ENCODE measurements at places on chromosomes 1 and 21. TPM values are rescaled to one million over a fixed set of nuclear protein-coding genes. Genes with fewer than 3 reads are reported as not detected.

Gene ADORA3
- 10.3 TPM for total RNA-seq

Gene ITLN1
- 2.7 TPM for total RNA-seq

Gene SELENOF
- 197 TPM for total RNA-seq

Gene DCST1
- not detected for total RNA-seq

Gene ROR1
- 15.8 TPM for total RNA-seq

Gene CSF3R
- total RNA-seq, result 214 TPM

Gene SLC45A1
- 0.92 TPM for total RNA-seq

Gene SPATA45
- total RNA-seq, result not detected

Gene ZFYVE9
- total RNA-seq, result 18.7 TPM

Gene GPR61
- not detected for total RNA-seq

Gene ZBTB8A
- total RNA-seq, result 8.4 TPM

Gene BSND
- not detected for total RNA-seq

Gene PRR9
- total RNA-seq, result not detected

Gene A3GALT2
- not detected for total RNA-seq

Gene CXADR
- 26.6 TPM for total RNA-seq

Gene PTGS2
- 15.5 TPM for total RNA-seq

Gene VHLL
- not detected for total RNA-seq

Gene C1QC
- total RNA-seq, result 800 TPM

Gene LBR
- total RNA-seq, result 56.4 TPM

Gene PLA2G2C
- total RNA-seq, result not detected

Gene PRKAB2
- 11.3 TPM for total RNA-seq

Gene F13B
- total RNA-seq, result not detected

Gene ST6GALNAC3
- 8.8 TPM for total RNA-seq

Gene CREB3L4
- 12.2 TPM for total RNA-seq

Gene RCSD1
- total RNA-seq, result 20.7 TPM

Gene C1orf87
- 7.4 TPM for total RNA-seq

Gene FMO5
- 106 TPM for total RNA-seq

Gene DPT
- total RNA-seq, result 18.6 TPM

Gene GBP7
- total RNA-seq, result not detected

Gene MTARC1
- total RNA-seq, result 37.6 TPM

Gene CD1E
- total RNA-seq, result 2.6 TPM

Gene OBSCN
- 35.6 TPM for total RNA-seq

Gene ANGPTL1
- total RNA-seq, result 12.3 TPM
